ENCODE measurements at places on chromosomes 3 and 15.
A peak's percentile ranks its signal among the peaks of the same experiment; 100 is the strongest.

DNA sequence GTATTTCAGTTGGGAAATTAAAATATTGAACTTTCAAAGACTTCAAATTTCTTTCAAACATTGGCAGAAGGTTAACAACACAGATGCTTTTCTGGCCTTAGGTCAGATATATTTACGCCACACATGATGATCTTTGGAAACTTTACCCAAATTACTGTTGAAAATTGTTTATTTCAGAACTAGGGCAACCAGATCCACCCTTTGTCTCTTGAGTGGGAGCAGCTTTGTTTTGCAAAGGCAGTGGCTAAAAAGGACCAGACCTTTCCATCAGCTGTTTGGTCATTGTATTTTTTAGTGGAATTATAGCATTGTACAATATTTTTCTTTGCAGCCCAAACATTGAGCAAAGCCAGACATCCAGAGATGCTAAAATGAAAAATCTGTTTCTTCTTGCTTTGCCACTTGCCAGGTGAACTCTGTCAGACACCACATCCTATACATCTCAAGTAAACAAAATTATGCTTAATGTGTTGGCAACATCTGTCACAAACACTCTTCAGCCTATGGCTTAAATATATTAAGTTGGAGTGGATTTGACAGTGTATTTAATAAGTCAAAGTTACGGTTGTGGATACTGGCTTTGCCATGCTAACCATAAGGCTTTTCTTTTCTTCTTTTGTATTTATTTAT, 651.9 kb downstream of the RBMS3 start:
- DNase-seq = no peak

GRCh38 chr15:74792227-74793016, 10.5 kb downstream of the CSK start:
- DNase-seq = no peak

- no peak for DNase-seq
Observed at GRCh38 chr3:72473156-72473555, 375.1 kb downstream of the SHQ1 start.

GRCh38 chr15:40873694-40874561, at the start of gene RHOV:
Gene RHOV (minus strand): TSS chr15:40874234. CDS start chr15:40874139, 95 bp downstream.
- DNase-seq = peak; percentile 57

DNA sequence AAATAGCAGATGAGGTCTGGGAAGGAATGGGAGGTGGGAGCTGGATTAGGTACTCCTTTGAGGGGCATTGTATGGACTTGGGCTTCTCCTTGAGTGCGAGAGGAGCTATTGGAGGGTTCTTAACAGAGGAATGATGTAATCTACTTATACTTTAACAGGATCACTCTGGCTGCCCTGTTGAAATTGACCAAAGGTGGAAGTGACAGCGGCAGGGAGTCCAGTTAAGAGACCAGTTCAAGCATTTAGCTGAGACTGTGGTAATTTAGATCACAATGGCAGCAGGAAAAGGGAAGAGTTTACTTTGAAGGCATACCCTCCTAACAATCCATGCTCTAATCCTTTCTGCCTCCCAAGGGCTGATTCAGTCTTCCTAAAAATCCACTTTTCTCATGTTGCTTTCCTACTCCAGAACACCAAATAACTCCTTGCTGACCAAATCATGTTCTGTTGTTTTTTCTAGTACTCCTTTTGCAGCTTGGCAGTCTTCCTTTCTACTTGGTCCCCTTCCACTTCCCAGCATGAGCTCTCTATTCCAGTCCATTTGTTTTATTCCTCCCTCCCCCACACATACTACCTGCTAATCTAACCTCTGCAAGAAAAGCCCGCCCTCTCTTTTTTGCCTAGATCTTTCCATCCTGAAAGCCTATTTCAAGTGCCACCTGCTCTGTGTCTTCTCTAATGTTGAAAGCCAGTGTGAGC, 139.4 kb downstream of the NECTIN3 start:
- no peak for DNase-seq

DNA sequence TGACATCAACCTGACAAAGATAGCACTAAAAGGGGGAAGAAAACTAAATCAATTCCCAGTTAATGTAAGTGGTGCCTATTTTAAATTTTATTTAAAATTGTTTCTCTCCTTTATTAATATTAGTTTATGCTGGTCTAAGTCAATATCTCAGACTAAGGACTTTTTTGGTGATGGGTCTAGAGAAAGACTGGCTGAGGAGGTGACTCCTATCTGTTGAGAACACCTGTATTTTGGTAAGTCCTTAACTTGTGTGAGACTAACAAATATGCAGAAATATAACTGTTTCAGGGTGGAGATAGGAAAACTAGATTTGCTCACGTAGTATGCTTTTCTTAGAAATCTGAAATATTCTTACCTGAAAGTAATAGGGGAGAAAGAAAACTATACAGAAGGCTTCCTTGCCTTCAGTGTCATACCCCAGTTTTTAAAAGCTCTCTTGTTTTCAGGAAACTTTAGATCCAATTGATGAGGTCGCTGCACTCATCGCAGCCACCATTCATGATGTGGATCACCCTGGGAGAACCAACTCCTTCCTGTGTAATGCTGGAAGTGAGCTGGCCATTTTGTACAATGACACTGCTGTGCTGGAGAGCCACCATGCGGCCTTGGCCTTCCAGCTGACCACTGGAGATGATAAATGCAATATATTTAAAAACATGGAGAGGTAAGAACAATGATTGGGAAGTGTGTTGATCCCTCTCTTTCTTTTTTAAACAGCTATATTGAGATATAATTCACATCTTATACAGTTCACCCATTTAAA, 138.9 kb downstream of the PDE8A start:
- no peak for DNase-seq

DNA sequence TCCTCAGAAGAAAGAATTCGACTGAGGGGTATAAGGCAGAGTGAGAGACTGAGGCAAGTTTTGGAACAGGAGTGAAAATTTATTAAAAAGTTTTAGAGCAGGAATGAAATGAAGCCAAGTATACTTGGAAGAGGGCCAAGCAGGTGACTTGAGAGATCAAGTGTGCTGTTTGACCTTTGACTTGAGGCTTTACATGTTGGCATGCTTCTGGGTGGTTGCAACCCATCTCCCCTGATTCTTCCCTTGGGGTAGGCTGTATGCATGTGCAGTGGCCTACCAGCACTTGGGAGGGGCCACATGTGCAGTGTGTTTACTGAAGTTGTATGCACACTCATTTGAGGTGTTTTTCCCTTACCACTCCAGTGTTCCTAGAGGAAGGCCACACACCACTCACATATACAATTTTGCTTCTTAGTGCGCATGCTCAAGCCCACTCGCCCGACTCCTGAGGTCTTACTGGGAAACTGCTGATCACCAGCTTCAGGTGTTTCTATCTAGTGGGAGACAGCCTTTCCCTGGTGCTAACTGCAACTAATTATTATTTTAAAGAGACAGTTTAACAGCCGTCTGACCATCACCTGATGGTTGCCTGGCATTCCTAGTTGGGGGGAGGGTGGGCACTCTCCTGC, 61.5 kb upstream of the CADPS start:
- DNase-seq = no peak

DNA sequence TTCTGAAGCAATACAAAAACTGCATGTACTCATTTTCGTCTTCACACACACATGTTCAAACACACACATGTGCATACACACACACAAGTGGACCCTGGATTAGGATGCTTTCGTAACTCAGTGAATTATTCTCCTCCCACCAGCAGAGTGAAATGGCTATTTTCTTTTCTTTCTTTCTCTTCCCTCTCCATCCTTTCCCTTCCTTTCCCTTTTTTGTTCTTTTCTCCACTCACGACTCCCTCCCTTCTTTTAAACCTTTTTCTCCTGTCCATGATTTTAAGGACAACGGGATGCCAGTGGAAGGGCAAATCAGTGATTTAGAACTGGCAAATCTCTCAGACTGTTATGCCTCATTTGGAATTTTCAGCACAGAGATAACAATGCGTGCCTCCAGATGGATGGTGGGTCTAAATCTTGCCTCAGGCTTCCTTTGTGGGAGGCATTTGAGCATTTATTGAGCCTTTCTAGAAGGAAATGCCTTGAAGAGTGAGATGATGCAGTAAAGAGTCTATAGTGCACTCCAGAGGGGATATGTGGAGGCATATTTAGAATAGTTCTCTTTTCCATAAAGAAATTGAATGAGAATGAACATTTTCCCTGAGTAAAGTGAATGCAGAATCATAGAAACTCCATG, 130.4 kb upstream of the SLC7A14 start:
- DNase-seq = no peak

DNA sequence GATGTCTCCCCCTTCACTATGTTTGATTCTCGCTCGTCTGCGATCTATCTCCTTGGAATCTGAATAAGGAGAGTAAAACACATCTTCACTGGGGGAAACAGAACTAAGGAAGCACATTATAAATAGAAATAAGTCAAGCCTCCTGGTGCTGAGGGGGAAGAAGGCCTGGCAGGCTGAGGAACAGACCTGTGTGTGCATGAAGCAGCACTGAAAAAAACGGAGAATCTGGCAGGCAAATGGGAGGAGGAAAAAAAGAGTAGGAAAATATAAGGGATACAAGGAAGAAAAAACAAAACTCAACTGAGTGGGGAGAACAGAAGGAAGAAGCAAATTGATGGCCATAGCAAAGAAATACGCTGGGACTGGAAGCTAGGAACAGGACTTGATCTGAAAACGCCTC, 25.7 kb downstream of the PARP16 start:
- DNase-seq = no peak

DNA sequence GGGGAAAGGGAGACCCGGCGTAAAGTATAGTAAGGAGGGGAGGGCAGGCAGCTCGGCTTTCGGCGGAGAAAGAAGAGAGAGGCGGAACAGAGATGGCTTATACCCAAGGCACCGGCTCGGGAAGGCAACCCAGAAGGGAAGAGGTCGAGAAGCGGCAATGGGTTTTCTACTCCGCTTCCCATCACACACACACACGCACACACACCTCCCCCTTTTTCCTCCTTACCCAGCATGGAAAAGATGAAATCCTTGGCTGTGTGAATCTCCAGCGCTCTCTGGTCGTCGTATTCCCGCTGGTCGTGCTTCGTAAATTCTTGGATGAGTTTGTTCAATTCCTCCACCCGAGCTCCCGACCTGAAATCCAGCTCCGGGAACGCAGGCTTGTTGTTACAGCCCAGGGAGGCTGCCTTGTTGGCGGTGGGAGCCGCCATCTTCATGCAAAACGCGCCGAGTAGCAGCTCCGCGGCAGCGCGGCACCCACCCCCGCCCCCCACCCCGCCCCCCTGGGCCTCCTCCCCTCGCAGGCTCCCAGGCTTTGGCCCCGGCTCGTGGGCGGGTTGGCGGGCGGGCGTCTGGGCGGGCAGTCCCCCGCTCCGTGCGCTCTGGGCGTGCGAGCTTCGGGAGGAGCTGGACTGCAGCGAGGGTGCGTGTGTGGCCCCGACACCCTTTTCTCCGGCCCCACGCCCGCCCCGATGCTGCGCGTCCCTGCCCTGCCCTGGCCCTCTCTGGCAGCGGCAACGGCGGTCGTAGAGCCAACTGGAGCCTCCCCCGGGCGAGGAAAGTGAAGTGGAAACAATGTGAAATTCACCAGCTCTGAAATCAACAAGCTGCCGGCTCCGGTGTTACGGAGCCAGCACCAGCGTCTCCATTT, at the start of gene MB21D2:
TSS of gene MB21D2 (minus strand) at position 453 of the 871 bp plus-strand sequence. CDS start at position 437, 16 bp downstream.
- DNase-seq = peak; percentile 55

DNA sequence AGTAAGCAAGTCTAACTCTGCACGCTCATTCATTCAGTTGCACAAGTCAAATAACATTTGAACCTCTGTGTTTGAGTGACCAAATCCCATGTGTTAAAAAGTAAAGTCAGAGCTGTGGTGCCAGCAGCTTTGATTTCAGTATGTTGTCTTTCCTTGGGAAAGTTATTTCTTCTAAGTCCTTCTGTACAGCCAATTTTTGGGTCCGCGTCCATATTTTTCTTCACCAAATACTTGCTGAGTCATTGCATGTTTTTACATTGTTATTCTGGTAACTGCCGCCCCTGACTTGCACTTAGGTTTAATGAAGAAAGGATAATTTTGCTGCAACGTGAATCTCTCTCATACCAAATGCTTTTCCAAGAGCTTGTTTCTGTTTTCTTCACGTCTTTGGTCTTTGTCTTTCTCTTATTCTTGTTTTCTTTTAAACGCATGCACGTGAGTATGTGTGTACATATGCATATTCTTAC, 56.7 kb downstream of the PLS1 start:
- DNase-seq = no peak

DNA sequence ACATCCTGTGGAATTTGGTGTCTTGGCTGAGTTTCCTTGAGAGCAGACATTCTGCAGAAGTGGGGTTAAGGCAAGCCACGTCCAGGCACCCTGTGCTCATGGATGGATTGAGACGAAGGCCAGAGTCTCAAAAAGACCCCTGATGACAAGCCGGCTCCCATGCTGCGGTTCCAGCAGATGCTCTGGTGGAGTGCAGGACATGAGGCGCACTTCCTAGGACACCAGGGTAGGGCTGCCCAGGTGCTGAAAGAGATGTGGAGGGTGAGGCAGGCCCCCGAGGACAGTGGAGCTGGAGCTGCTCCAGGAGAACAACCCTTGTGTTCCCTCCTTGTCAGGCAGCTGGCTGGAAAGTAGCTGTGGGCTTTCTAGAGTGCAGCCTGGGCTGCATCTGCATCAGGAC, 81.0 kb downstream of the ASB7 start:
- no peak for DNase-seq

- DNase-seq = peak; percentile 26
Observed at GRCh38 chr3:43017004-43017403, 37.9 kb downstream of the GASK1A start.

- DNase-seq = no peak
Observed at GRCh38 chr15:66231394-66232266, 21.9 kb downstream of the MEGF11 start.

Data from CD4-positive, alpha-beta T cell treated with Interleukin-21 for 1 hour (primary cell).